ENCODE measurements at places on chromosomes 7 and 10.
A peak's percentile ranks its signal among the peaks of the same experiment; 100 is the strongest.

- no peak for DNase-seq
These were observed 54.3 kb downstream of the PRKAG2 start for GRCh38 chr7:151822541-151823181.

GRCh38 chr10:76021398-76021797 lies 590.0 kb downstream of the LRMDA start:
- DNase-seq, result no peak

GRCh38 chr10:1366322-1366691 lies 310.1 kb downstream of the WDR37 start:
- DNase-seq, result no peak

GRCh38 chr7:14332155-14332554 lies 342.7 kb upstream of the ETV1 start:
- no peak for DNase-seq

- no peak for DNase-seq
These were observed 190.3 kb upstream of the GRM3 start for GRCh38 chr7:86453454-86453853.

GRCh38 chr7:74324531-74325209 lies 35.5 kb downstream of the CLIP2 start:
- DNase-seq, result peak; percentile 61

GRCh38 chr10:30000802-30001571 lies 58.4 kb downstream of the JCAD start:
- no peak for DNase-seq

DNA sequence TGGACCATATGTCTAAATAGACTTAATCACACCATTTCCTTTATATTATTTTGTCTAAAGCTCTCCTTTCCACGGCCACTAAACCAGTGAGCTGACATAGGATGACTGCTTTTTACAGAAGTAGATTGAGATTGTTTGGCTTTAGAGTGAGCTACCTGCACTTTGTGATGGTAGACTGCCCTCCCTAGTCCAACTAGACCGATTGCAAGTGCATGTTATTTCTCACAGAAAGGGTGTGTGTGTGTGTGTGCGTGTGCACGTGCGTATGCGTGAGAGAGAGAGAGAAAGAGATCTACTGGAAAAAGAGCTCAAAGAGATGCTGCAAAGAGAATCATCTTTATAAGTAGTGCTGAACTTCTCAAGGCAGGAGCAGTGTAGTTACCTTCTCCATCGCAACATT lies 60.7 kb downstream of the VCL start:
- DNase-seq, result no peak

GRCh38 chr10:130354573-130354954 lies 218.4 kb downstream of the GLRX3 start:
- DNase-seq, result no peak

DNA sequence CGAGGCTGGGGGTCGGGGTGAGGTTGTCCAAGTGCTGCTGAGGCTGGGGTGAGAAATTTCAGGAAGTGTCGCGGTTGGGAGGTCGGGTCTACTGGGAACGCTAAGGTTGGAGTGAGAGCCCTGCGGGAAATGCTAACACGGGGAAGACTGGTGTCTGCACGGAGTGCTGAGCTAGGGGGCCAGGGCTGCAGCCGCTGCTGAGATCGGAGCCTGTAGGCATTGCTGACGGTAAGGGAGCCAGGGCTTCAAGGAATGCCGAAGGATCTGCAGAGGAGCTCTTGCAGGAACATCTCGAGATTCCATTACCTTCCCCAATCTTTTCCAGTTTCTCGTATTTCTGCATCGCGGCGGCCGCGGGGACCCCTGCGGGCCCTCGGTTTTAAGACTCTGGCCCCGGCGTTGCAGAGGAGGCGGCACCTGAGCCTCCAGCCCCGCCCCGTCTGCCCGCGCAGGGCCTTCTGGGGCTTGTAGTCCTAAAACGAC lies at the start of gene CDK5:
Gene CDK5 (minus strand): TSS at position 392 of the 483 bp plus-strand sequence. CDS start 49 bp downstream, at position 343.
- no peak for DNase-seq

GRCh38 chr7:116669769-116670168 lies 2.2 kb upstream of the MET start:
- no peak for DNase-seq

DNA sequence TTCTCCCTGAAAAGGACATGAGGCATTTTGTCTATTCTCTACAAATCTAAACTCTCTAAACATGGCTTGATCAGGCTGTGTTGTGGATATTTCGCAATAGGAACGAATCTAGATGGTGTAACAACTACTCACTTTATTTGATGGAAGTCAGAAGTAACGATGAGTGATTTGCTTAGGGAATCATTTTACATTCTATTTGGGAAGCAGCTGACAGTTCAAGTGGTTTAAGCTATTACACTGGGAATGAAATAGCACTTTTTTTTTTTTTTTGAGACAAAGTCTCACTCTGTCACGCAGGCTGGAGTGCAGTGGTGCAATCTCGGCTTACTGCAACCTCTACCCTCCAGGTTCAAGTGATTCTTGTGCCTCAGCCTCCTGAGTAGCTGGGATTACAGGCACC lies 44.1 kb downstream of the NPY start:
- DNase-seq, result no peak

GRCh38 chr10:75019370-75019769 lies 92.1 kb upstream of the SAMD8 start:
- DNase-seq, result no peak

DNA sequence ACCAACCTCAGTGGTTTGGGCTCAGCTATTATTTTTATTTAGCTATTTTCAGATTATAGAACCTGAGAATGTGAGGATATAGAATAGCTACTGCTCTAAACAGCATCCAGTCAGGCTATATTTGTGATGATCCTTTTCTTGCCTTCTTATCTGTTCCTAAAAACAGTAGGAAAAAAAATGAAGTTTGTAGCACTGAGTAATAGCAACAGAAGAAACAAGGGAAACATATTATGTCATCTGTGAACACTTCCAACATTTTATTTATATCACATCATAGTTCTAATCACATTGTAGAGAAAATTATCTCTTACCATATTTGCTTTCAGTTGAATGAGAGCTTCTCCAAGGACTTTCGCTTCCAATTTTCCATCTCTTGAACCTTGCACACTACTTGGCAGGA lies 229.6 kb upstream of the PTPRZ1 start:
- no peak for DNase-seq

GRCh38 chr7:95209788-95210187 lies 114.5 kb downstream of the PON1 start:
- no peak for DNase-seq

GRCh38 chr10:7260912-7261311 lies 149.9 kb downstream of the SFMBT2 start:
- no peak for DNase-seq

GRCh38 chr10:8581521-8582225 lies 527.2 kb downstream of the GATA3 start:
- DNase-seq, result no peak

DNA sequence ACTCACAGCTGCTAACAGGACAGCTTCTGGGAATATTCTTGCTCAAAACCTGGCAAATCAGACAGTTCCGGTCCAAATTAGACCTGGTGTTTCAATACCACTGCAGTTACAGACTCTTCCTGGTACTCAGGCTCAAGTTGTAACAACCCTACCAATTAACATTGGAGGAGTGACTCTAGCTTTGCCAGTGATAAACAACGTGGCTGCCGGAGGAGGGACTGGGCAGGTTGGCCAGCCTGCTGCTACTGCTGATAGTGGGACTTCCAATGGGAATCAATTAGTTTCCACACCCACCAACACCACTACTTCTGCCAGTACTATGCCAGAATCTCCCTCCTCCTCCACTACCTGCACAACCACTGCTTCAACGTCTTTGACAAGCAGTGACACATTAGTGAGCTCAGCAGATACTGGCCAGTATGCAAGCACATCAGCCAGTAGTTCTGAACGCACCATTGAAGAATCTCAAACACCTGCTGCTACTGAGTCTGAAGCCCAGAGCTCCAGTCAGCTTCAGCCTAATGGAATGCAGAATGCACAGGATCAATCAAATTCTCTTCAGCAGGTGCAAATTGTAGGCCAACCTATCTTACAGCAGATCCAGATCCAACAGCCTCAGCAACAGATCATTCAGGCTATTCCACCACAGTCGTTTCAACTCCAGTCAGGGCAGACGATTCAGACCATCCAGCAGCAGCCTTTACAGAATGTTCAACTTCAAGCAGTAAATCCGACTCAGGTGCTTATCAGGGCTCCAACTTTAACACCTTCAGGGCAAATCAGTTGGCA lies 2.1 kb downstream of the SP4 start:
- no peak for DNase-seq

- DNase-seq, result no peak
These were observed 31.5 kb downstream of the DNAJB12 start for GRCh38 chr10:72323108-72323749.
